ENCODE measurements at places on chromosomes 16 and 17.

DNA sequence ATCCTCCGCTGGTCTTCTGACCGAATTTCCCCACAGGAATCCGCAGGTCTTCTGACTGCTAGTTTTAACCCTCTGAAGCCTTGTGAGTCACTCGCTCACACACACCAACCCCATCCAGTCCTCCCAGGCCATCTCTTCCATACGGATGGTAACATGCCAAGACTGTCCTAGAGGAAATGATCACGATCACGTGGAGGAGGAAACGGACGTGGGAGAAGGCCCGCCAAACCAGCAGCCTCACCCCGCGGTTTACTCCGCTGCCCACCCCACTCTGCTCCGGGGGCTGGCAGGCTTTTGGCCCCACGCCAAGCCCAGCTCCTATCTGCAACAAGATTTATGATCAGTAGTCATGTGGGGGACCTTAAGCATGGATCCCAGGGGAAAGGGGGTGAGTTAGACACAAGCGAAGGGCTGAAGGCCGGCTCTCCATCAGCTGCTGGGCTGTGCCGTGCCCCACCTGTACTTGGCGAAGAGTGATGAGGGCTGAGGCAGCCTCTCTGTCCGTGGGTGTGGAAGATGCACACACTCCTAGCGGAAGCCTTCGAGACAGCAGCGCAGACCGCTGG, 1.5 kb upstream of the FAAP100 start:
- DNase-seq = no peak

DNA sequence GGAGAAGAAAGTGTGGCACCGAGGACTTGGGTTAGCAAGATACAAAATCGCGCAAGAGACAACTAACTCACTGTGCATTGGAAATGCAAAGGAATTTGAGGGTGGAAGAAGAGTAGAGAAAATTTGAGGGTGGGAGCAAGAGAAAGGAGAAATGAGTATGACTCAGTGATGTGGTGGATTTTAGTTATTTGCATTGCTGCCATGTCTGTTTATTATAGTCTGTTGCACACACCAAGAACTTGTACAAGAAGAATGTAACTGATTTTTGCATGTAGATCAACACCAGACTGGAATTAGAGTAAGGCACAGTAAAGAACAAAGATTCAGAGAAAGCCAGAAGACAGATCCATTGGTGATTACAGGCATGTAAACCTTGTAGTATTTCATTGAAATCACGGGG, 71.6 kb upstream of the SMIM36 start:
- DNase-seq = no peak

GRCh38 chr16:4868026-4868425, 20.7 kb downstream of the UBN1 start:
- no peak for DNase-seq

- DNase-seq = no peak
These were observed 46.0 kb upstream of the TBX2 start for GRCh38 chr17:61353615-61354014.

DNA sequence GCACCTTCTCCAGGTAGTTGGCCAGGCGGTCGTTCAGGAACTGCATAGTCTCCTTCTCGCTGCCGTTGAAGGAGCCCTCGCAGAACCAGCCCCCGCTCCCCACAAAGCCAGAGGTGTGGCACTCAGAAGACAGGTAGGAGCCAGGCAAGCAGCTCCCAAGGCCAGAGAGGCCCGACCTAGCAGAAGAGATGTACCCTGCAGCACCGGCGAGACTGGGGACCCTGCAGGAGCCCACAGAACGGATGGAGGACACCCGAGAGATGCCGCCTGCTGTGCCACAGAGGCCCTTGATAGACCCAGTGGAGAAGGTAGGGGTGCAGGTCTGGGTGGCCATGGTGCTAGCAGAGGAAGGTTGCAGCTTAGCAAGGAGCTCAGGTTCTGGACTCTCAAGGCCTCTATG, at the start of gene KRT36:
Gene KRT36 (minus strand): TSS at position 380 of the 400 bp plus-strand sequence. CDS start 46 bp downstream, at position 334.
- DNase-seq = no peak

GRCh38 chr17:81890447-81891302, 711 bp downstream of the ALYREF start:
- DNase-seq = no peak

GRCh38 chr17:75010683-75011400, 1.6 kb upstream of the MRPL58 start:
- peak; percentile 54 for DNase-seq

DNA sequence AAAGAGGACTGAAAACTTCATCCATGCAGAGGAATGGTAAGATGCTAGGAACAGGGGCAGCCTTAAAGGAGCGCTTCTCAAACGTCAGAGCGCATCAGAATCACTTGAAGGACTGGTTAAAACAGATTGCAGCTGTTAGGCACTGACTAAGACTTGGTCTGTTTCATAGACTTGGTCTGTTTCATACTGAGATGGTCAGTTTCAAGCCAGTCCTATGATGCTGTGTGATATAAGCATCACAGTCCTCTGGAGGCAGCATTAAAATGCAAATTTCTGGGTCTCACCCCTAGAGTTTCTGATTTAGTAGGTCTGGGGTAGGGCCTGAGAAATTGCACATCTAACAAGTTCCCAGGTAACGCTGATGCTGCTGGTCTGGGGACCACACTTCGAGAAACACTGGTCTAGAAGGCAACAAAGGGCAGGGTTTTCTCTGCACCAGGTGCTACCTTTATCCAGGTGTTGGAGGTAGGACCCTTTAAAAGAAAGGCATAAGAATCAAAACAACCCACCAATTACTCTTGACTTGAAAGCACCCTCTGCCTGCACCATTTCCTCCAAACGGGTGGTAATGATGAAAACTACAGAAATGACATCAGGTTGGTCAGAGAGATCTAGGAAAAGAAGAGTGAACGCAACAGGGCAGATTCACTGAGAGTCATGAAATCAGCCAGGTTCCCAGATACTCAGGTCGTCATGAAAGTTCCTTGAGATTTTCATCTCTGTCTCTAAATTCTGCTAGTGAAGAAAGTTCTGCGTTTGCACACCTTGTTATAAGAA, 95.0 kb upstream of the RCVRN start:
- no peak for DNase-seq
